ENCODE measurements at places on chromosomes 7 and 10.

DNA sequence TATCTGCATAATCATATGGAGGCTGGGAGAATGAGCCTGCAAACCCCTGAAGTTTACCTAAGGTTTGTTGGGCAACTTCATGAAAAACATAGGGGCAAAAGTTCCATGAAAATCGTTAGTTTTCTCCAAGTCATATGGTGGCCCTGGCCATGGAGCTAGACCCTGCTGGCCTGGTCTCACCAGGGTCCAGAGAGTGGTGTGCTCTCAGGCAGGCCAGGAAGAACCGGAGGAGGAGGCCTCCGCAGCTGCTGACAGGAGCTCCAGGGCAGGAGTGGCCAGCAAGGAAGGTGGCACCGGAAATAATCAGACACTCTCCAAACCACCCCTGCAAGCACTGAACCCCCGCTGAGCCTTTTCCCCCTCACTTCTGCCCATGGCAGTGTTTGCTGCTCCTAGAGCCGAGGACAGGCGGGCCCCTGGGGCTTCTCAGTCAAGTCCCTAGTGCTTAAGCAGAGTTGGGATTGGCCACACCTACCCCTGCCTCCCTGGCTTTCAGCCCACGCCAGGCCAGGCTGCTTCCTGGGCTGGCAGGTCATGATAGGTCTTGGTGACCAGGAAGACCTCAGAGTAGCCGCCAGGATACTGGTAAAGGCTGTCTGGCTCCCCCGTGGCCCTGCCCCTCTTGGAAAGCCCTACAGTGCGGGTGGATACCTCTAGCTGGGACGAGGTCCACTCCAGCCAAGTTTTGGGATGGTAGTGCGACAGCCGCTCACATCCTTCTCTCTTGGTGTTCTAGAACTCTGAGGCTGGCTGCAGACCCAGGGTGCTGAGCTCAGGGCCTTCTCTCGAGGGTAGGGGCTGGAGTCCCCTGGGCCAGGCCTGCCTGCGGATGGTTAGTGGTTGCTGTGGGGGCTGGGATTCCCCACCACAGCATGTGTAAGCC, 242.8 kb downstream of the MGMT start:
- H3K4me3 ChIP-seq = no peak overlapping the region
- H3K4me1 ChIP-seq = peaks cover 14% of the 10 kb centered on the region
- H3K27me3 ChIP-seq = no peaks in the 10 kb centered on the region
- no peaks in the 10 kb centered on the region for H3K36me3 ChIP-seq
- H3K27ac ChIP-seq = no peak overlapping the region

DNA sequence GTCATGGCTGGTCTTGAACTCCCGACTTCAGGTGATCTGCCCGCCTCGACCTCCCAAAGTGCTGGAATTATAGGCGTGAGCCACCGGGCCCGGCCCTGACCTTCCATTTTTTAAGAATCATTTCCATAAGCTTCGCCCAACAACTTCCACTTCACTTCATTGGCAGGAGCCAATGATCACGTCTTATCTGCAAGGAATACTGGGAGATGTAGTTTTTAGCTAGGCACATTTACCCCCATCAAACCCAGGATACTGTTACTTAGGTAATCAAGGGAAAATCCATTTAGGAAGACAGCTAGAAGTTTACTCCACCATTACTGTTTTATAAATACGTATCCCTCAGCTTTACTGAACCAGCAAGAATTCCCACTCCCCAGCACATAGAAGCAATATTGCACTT, 3.4 kb upstream of the CDK13 start:
- H3K27ac ChIP-seq = no peak overlapping the region
- no peak for DNase-seq
- H3K27me3 ChIP-seq = no peaks in the 10 kb centered on the region
- no peaks in the 10 kb centered on the region for H3K36me3 ChIP-seq
- H3K4me3 ChIP-seq = no peak overlapping the region

GRCh38 chr7:6276911-6277408, 4.5 kb upstream of the CYTH3 start:
- H3K36me3 ChIP-seq = no peaks in the 10 kb centered on the region
- peaks cover 15% of the 10 kb centered on the region for H3K4me1 ChIP-seq
- H3K27ac ChIP-seq = no peak overlapping the region
- H3K27me3 ChIP-seq = no peaks in the 10 kb centered on the region
- no peak for DNase-seq

- no peaks in the 10 kb centered on the region for H3K4me1 ChIP-seq
- no peaks in the 10 kb centered on the region for H3K27me3 ChIP-seq
- no peaks in the 10 kb centered on the region for H3K36me3 ChIP-seq
- H3K27ac ChIP-seq = no peak overlapping the region
Observed at GRCh38 chr10:23337616-23338015, 7.0 kb downstream of the C10orf67 start.

- H3K27ac ChIP-seq = no peak overlapping the region
- H3K36me3 ChIP-seq = no peaks in the 10 kb centered on the region
- H3K4me1 ChIP-seq = peaks cover 11% of the 10 kb centered on the region
- no peak overlapping the region for H3K4me3 ChIP-seq
- no peak for DNase-seq
- H3K27me3 ChIP-seq = no peaks in the 10 kb centered on the region
Observed at GRCh38 chr10:19928936-19929335, 112.7 kb downstream of the PLXDC2 start.

DNA sequence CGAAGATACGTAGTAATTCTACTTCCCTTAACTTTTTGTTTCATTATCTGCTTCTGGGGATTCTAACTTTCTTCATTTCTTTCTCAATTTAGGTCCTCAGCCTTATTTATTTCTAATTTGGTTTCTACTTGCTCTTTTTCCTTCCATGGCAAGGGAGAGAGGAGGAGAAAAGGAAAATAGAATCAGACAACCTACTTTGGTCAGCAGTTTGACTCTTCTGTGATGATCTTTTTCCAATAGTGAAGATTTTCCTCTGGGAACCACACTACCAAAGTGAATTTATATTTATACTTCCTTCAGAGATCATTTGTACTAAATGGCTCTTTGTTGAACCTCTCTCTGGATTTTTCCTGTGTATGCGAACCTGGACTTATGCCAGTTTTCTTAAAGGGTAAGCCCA, 90.2 kb downstream of the TMEM26 start:
- no peaks in the 10 kb centered on the region for H3K36me3 ChIP-seq
- no peak for DNase-seq
- no peak overlapping the region for H3K27ac ChIP-seq
- no peak overlapping the region for H3K4me3 ChIP-seq

DNA sequence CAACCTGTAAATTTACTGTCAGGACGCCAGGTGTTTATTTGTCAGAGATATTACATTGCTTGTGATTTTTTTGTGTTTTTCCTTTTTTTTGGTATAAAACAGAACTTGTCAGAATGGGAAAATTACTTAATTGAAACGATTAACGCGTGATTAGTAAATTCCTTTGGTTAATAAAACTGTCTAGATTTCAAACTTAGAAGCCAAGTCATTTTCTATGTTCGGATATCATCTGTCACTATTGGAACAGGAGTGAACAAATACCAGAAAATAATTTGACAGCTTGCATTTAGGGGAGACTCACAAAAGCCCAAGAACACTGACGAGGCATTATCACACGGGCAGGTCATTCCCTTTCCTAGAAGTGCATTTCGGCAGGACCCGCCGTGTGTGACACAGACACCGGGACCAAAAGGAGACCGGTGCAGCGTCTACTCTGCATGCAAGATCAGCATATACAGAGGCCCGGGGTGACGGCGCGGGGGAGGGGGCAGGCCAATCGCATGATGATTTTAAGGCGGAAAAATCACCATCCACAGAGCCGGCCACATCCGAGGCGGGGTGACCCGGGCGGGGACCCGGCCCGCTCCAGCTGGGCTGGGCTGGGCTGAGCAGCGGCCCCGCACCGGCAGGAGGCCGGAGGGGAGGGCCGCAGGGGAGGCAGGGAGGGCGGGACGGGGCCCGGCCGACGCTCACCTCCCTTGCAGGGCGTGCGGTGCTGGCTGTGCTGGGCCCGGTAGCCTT, 841 bp downstream of the GLUD1 start:
- peak overlapping the region; percentile 96 for H3K4me3 ChIP-seq
- no peaks in the 10 kb centered on the region for H3K36me3 ChIP-seq
- no peaks in the 10 kb centered on the region for H3K27me3 ChIP-seq
- peak overlapping the region; percentile 97 for H3K27ac ChIP-seq

DNA sequence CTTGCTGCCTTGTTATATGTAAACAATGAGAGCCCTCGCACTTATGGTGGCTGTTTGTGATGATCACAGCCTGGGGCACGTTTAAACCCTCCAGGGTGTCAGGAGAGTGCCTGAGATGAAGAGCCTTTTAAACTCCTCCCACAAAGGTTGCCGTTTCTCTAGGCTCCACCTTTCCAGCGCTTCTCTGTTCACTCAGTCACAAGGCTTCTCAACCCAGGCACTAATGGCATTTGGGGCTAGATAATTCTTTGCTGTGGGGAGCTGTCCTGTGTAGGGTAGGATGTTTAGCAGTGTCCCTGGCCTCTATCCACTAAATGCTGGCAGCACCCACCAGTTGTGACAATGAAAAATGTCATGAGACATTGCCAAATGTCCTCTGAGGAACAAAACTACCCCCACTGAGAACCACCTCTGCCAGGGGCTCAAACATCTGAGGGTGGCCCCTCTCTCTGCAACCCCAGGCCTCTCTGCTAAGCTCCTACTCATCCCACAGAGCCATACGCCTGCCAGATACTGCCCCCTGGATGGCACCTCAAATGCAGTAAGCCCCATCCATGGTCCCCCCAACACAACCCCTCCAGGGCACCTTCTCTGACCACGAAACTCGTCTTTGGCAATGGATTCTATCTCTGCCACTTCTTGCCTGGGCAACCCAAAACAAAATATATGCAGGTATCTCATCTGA, 144.3 kb upstream of the ZMIZ1 start:
- no peaks in the 10 kb centered on the region for H3K27me3 ChIP-seq
- no peaks in the 10 kb centered on the region for H3K4me1 ChIP-seq
- H3K4me3 ChIP-seq = no peak overlapping the region

DNA sequence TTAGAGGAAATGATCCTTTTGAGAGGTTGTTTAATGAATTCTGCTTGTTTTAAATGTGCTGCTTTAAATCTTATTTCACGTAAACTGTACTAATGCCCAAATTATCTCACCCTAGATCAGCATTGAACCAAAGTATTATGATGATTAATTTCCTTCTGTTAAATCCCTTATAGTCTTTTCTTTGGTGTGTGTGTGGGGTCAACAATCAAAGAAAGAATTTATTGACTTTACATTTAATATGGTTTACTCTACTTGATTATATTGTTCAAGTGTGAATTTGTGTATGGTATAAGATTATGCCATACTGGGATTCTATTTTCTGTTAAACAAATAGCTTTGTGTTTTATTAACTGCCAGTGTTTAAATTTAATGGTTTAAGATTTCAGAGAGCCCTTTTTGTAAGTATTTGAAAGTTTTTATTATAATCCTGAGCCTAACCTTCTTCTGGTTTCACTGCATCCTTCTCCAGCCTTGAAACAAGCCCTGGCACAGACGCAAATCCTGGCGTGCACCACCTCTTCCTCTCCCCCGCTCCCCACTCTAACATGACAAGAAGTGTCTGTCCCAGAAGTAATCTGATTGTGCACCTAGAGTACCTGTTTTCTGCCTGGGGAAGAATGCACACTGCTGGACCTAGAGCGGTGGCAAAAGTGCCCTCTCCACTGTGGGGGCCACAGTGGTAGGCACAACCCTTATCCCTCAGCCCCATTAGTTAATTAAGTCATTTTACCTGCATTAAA, 70.6 kb downstream of the KAT6B start:
- H3K36me3 ChIP-seq = no peaks in the 10 kb centered on the region
- no peak for DNase-seq
- no peak overlapping the region for H3K4me3 ChIP-seq
- no peak overlapping the region for H3K27ac ChIP-seq

GRCh38 chr10:60351191-60351853, 38.4 kb downstream of the ANK3 start:
- DNase-seq = no peak
- H3K27ac ChIP-seq = no peak overlapping the region
- no peaks in the 10 kb centered on the region for H3K4me1 ChIP-seq
- no peaks in the 10 kb centered on the region for H3K36me3 ChIP-seq
- H3K27me3 ChIP-seq = no peaks in the 10 kb centered on the region
- H3K4me3 ChIP-seq = no peak overlapping the region

DNA sequence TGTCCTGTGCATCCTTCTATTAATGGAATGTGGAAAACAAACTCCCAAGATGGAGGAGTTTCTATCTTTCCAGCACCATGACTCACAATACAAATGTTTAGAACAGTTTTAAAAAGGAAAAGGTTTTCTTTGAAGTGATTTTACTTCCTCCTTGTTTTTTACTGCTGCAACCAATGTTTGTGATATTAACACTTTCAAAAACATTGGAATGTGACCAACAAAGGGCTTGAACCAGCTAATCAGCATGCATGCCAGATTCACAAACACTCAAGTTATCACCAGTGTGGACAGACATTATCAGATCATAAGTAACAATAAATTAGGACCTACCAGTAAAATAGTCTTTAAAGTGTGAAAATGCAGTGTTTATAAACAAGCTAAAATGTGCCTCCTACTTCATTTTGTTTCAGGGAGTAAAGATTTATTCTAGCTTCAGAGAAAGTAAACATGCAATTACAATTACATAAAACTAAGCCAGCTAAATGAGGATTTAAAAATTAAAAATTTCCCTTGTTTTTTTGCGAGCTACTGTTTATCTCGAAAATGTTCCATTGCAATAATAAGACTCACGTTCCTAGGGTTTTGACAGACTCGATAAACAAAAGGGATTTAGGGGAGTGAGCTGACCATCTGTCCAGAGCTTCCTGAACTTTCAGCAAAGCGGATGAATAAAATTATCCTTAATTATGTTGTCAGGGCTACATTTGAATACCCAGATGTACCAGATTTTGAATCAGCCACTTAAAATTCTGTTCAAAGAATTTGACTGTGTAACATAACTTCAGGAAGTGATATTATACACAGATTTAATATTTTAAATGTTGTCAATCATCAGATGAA, 29.8 kb downstream of the CPVL start:
- no peak for DNase-seq
- no peaks in the 10 kb centered on the region for H3K36me3 ChIP-seq
- H3K27ac ChIP-seq = peak overlapping the region; percentile 22
- H3K4me1 ChIP-seq = no peaks in the 10 kb centered on the region
- H3K27me3 ChIP-seq = no peaks in the 10 kb centered on the region
- H3K4me3 ChIP-seq = no peak overlapping the region

GRCh38 chr10:117768333-117769042, 225.9 kb downstream of the EMX2 start:
- no peak overlapping the region for H3K4me3 ChIP-seq
- H3K27me3 ChIP-seq = no peaks in the 10 kb centered on the region
- H3K27ac ChIP-seq = no peak overlapping the region
- no peaks in the 10 kb centered on the region for H3K4me1 ChIP-seq
- no peaks in the 10 kb centered on the region for H3K36me3 ChIP-seq

GRCh38 chr10:102467971-102468438, 16.7 kb upstream of the C10orf95 start:
- no peak overlapping the region for H3K27ac ChIP-seq
- no peaks in the 10 kb centered on the region for H3K36me3 ChIP-seq
